Spinal cord (tissue), 10 donors: ENCODE measurements at places on chromosomes 4 and X.

DNA sequence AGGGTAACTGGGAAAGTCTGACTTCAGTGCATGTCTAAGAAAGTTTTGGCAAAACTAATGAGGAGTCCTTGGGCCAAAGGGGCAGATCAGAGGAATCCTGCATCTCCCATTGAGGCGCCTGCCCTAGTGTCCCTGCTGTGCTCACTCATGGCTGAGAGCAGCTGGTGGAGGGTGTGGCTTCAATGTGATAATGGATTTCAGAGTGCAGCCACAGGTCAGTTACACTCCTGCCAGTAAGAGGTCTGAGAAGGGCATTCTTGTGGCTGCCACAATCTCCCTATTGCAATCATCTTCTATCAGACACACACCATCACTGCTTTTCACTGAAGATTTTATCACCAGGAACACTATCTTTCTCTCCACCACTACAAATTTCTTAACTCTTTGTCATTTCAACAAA lies 457.1 kb downstream of the MID1IP1 start:
- H3K27ac ChIP-seq, result no peak overlapping the region
- no peaks in the 10 kb centered on the region for H3K4me1 ChIP-seq
- H3K27me3 ChIP-seq, result peaks cover 2% of the 10 kb centered on the region
- no peak for DNase-seq

DNA sequence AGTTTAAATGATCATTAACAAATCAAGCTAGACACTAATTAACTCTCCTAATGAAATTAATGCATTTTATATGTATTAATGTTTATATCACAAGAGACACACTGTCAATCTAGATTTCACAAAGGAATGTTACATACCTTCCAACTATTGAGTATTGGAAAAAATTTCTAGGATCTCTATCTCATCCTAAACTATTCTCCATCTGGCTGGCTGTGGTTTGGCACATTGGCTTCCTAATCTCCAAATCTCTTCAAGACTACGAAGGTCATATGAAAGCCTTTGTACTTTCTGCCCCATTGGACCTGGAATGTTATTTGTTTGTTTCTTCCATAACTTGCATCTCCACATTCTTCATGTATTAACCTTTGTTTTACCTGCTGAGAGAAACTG lies 1160.0 kb downstream of the ADGRL3 start:
- H3K27me3 ChIP-seq, result no peaks in the 10 kb centered on the region
- no peaks in the 10 kb centered on the region for H3K36me3 ChIP-seq
- H3K27ac ChIP-seq, result no peak overlapping the region

GRCh38 chr4:159267869-159268285 lies 165.0 kb downstream of the RAPGEF2 start:
- H3K4me3 ChIP-seq, result peak overlapping the region; percentile 52
- DNase-seq, result peak; percentile 54
- H3K36me3 ChIP-seq, result no peaks in the 10 kb centered on the region

GRCh38 chr4:146916479-146917076 lies 29.1 kb downstream of the TTC29 start:
- H3K27ac ChIP-seq, result no peak overlapping the region
- H3K36me3 ChIP-seq, result no peaks in the 10 kb centered on the region
- H3K4me3 ChIP-seq, result no peak overlapping the region
- H3K4me1 ChIP-seq, result no peaks in the 10 kb centered on the region
- DNase-seq, result peak; percentile 70
- no peaks in the 10 kb centered on the region for H3K27me3 ChIP-seq

- H3K27ac ChIP-seq, result no peak overlapping the region
- H3K4me1 ChIP-seq, result no peaks in the 10 kb centered on the region
- no peak overlapping the region for H3K4me3 ChIP-seq
- no peaks in the 10 kb centered on the region for H3K27me3 ChIP-seq
- no peaks in the 10 kb centered on the region for H3K36me3 ChIP-seq
These were observed 327.1 kb downstream of the STIM2 start for GRCh38 chr4:27187786-27188185.

DNA sequence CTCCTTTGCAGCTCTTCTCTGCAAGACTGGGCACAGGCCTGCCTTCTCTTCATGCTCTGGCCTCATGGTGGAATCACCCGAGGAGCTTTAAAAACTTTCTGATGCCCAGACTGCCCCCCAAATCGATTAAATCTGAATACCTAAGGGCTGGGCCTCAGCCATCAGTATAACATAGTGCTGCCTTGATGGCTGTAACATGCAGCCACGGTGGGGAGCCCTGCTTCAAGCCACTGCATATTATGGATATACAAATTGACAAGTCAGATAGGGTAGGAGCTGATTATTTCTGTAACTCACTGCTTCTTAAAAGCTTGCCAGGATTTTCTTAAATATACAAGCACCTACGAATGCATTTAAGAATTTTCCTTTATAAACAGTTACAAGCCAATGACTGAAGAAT lies 40.5 kb downstream of the GPM6B start:
- peaks cover 20% of the 10 kb centered on the region for H3K27me3 ChIP-seq
- H3K4me3 ChIP-seq, result no peak overlapping the region
- no peaks in the 10 kb centered on the region for H3K4me1 ChIP-seq
- DNase-seq, result no peak

DNA sequence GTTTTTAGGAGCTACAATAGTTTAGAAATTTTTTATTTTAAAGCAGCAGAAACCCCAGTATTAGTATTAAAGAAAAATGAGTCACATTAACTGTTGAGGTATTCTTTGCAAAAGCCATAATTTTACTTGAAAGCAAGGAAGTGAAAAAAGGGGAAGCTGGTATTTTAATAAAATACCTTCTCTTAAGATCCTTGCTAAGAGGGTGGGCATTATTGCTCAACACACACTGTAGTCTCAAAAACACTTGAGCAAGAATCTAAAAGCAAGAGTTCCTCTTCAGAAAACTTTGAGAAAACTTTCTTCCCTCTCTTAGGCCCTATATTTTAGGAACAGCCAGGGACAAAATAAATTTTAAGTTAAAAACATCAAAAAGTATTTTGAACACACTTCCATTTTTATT lies 259.4 kb upstream of the DIAPH2 start:
- H3K4me1 ChIP-seq, result no peaks in the 10 kb centered on the region
- H3K27me3 ChIP-seq, result no peaks in the 10 kb centered on the region
- H3K27ac ChIP-seq, result no peak overlapping the region
- no peaks in the 10 kb centered on the region for H3K36me3 ChIP-seq
- H3K4me3 ChIP-seq, result no peak overlapping the region
- no peak for DNase-seq

DNA sequence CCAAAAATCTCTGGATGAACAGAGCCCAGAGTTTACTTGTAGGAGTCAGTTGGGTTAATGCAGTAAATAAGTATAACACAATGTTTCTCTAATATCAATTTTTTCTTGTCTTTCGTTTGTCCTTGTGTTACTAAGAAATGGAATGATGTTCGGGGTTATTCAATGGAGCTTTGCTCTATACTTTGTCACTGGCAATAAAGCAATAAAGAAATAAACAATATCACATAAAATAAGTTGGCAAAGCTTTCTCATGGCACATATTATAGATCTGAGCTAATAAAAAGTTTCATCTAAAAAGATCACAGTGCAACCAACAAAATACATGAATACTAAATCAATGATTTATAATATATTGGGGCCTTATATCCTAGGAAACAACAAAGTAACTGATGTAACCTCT lies 32.7 kb downstream of the INPP4B start:
- DNase-seq, result no peak
- H3K27ac ChIP-seq, result no peak overlapping the region
